ENCODE measurements at places on chromosomes 6 and 20.

- no peak for DNase-seq
Measured at GRCh38 chr6:144922120-144922722, 637.1 kb downstream of the UTRN start.

DNA sequence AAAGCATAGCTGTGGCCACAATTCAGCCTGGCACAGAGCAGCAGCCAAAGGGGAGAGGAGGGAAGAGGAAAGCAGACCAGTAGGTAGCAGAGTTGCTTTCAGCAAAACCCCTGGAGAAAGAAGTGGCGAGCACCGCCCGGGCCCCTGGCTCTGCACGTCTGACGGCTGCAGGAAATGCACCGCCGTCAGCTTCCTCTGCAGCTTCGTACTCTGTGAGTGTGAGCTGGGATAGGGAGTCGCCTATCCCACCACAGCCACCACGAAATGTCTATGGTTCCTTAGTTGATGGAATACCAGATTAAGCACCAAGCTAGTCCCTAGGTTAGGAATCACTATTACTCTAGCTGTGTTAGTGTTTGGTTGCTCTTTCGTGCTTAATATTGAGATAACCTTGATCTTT lies 79.9 kb upstream of the NAA20 start:
- no peak for DNase-seq

DNA sequence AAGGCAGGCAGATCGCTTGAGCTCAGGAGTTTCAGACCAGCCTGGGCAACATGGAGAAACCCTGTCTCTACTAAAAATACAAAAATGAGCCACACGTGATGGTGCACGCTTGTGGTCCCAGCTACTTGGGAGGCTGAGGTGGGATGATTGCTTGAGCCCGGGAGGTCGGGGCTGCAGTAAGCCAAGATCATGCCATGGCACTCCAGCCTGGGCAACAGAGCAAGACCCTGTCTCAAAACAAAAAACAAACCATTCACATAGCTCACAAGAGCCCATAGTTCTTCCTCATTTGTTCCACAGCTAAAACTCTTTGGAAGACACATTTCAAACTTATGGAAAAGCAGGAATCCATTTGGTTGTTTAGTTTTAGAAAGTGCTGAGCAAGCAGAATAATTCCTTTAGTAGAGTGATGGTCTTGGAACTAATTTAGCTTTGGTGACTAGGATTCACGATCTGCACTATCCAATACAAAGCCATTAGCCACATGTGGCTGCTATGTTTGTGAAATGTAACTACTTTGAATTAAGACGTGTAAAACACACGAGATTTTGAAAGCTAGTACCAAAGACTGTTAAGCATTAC lies 4.1 kb downstream of the ZNFX1 start:
- DNase-seq, result no peak

DNA sequence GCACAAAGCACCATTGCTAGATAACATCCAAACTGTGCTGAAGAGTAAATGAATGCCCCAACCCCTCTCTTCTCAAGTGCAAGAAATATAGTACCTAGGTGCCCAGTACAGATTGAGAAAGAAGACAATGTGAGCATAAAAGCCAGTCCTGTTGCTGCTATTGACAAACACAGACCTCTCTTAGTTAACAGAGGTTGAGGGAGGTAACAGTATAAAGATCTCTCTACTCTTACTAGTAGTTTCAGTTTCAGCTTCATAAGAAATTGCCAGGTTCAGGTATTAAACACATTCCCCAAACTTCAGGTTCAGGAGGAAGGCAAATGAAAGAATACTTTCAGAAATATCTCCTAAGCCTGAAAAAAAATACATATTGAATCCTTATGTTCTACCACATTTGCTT lies 31.4 kb downstream of the TBC1D32 start:
- DNase-seq, result no peak

GRCh38 chr20:59123011-59123677 lies 40.5 kb upstream of the ZNF831 start:
- DNase-seq, result no peak

DNA sequence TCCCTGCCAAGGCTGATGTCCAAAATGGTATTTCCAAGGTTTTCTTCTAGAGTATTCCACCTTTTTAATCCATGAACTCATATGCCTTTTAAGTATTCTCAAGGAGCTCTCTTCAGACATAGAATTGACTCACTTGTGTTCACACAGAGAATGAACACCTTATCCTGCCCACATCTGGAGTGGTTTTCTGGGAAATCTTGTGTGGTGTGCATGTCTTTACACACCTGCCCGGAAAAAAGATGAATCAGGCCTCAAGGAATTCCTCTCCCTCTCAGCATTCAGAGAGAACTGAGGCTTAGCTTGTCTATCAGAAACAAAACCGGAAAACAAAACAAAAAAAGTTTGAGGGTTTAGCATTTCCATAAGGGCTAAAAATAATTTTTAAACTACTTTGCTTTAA lies 148.8 kb downstream of the TFAP2A start:
- DNase-seq, result no peak

DNA sequence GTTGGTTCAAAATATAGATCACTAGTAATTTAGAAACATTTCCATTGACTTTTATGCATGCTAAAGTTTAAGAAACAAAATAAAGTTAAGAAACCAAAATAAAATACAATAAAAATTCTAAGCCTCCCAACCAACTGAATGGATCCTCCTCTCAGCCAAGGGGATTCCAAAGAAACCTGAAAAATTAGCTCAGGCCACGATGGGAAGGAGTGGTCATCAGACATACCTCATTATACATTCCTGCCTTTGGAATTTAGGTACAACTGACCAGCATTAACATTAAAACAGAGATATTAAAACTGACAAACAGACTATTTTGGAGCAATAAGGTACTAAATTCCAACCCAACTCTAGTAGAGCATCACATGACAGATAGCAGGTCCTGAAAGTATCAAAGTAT lies 275.2 kb downstream of the PKHD1 start:
- no peak for DNase-seq

GRCh38 chr6:40936818-40937251 lies 102.2 kb downstream of the UNC5CL start:
- no peak for DNase-seq

DNA sequence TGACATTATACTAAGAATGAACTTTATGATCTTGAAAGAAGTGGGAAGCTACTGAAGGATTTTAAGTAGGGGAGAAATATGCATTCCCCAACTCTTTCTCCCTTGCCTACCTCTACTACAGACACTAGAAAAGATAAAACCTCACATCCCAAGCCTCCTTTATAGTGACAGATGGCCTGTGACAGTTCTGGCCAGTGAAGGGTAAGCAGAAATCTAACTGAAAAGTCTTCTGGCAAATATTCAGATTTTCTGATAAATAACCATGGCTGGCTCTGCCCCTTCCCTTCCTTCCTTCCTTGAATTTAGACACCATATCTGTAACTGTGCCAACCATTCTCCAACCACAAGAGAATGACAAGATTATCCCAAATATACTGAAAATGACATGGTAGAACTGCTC lies 10.2 kb upstream of the BEND6 start:
- DNase-seq, result no peak

DNA sequence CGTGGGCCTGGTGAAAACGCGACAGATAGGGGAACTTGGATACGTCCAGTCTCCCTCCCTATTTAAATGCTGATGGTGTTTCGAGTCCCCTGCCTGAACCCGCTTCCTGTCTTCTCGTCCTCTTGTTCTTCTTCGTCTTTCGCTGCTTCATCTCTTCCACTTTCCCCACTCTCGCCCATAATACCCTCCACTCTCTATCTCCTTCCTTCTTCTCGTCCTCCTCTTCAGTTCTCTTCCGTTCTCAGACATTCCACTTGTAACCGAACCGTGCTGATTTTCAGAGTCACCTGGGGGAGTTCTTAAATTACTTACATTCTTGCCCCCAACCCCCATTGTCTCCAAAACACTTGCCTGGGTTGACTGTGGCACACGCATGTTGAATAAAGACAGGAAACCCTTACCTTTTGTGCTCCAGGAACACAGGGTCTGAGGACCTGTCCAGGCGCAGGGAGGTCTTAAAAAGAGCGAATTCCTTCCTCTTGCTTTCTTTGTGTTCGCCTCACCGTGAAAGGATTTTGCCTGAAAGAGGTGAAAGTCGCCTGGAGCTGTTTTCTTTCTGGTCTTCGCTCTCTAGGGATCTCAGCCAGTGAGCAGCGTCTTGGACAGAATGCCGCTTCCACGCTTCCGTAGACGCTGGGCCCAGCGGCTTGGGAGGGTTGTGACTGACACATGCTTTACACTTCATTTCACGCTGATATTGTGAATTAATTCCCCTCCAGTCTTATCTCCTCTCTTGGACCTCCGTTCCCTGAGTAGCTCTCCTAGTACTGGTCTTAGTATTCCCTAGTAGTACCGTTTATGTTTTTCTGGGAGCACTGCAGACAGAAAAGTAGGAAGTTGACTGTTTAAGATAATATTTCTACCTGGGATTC lies 184.0 kb downstream of the GPX5 start:
- DNase-seq, result no peak

DNA sequence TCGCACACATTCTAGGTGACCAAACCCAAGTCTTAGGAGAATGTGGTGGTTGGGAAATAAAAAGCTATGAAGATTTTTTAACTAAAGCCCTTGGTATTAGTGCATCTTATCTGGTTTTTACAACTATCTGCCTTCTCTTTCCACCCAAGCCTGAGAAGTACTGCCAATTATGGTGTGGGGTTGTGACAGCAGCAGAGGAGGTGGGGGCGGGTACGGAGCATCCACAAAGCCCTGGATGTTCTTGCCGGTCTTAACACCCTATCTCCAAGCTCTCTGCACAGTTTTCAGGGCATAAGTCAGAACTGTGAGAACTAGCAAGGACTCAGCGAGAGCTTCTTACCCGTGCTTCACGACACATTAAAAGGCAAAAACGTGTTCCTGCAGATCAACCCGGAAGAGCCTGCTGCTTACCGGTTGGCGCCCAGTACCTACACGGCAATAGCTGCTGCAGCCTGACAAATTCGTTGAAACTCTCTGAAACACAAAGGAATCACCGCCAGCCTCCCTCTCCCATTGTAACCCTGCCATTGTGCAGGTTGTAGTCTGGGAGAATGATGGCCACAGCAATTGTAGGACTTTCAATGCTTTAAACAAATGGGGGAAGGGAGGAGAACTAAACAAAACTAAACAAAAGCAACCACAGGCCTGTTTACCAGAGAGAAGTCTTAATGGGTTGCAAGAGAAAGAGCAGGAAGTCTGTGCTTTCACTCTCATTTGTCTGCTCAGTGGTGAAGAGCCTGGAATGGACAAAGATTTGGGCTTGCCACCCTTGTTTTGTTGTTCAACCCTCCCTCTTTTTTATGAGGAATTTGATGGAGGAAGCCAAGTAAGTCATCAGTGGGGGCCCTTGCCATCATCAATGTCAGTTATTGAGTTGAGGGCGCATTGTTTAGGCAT lies 461.0 kb upstream of the JARID2 start:
- DNase-seq, result no peak

- no peak for DNase-seq
Measured at GRCh38 chr20:43159994-43160393, 29.7 kb downstream of the PTPRT start.

DNA sequence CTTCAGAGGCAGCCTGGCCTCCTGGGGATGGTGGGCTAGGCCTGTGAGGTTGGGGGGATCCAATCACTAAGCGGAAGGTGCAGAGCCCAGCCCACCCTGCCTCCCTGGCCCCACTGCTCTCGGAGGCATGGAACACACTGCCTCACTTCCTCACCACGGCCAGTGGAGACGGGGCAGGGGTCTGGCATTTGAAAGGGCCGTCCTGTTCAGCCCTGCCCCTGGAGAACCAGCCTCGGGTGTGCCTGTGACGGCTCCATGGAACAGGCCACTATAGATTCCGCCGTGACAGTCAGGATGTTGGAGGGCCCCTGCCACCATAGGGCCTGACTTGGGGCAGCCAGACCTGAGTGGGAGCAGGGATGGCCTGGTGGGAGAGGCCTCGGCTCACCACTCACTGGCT lies 110.2 kb downstream of the DACT2 start:
- DNase-seq, result no peak

GRCh38 chr6:30646450-30647241 lies at the start of gene C6orf136:
Gene C6orf136 (plus strand): TSS chr6:30647133. CDS start chr6:30647232, 99 bp downstream.
- peak; percentile 99 for DNase-seq

DNA sequence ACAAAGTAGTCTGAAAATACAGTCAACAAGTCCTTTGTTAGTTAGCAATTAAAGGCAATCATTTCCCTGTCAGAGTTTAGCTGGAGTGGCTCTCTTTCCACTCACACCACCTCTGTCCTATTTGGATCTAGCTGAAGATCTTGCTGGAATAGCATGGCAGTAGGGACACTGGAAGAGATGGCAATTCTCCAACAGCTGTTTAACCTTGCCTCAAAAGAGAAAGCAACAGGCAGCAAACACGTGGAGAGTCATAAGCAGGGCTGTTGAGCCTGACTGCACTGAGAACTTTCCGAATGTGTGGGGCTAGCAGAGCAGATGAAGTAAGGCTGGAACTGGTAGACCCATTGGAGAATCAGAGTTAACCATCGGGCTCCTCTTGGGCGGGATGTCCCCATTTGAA lies 38.0 kb upstream of the PRSS35 start:
- no peak for DNase-seq

- no peak for DNase-seq
Measured at GRCh38 chr6:164124986-164125385, 710.5 kb downstream of the QKI start.

GRCh38 chr6:149969635-149970034 lies 5.9 kb downstream of the ULBP1 start:
- DNase-seq, result no peak

DNA sequence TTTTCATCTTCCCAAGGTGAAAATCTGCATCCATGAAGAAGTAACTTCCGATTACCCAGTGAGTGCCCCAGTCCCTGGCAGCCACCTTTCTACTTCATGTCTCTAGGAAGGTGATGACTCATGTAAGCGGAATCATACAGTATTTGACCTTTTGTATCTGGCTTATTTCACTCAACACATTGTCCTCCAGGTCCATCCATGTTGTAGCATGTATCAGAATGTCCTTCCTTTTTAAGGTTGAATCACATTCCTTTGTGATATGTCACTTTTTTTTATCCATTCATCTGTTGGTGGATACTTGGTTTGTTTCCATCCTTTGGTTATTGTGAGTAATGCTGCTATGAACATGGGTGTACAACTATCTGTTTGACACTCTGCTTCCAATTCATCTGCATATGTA lies 176.3 kb upstream of the CDYL start:
- no peak for DNase-seq

GRCh38 chr6:22471132-22471690 lies 98.2 kb upstream of the HDGFL1 start:
- no peak for DNase-seq

- no peak for DNase-seq
Measured at GRCh38 chr6:22825210-22825609, 255.8 kb downstream of the HDGFL1 start.

- DNase-seq, result no peak
Measured at GRCh38 chr20:17992224-17992637, 23.4 kb downstream of the MGME1 start.
